ENCODE measurements at places on chromosomes 11 and 22.

- DNase-seq = no peak
Observed at GRCh38 chr11:115241899-115242298, 262.3 kb downstream of the CADM1 start.

DNA sequence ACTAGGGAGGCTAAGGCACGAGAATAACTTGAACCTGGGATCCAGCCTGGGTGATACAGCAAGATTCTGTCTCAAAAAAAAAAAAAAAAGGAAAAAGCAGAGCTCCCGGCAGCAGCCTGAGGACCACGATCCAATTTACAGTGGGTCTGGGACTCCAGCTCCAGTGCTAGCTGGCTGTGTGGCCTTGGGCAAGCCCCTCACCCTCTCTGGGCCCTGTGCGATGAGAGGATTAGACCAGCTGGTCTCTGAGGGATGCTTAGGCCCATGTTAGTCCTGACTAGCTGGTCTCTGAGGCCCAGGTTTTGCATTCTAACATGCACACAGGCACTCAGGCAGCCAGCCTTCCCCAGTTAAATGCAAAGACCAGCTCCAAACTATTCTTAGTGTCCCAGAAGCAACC is 13.7 kb downstream of the CARD10 start:
- no peak for DNase-seq

GRCh38 chr22:20577045-20577444 is 69.6 kb downstream of the MED15 start:
- DNase-seq = no peak

GRCh38 chr11:79021601-79022000 is 419.2 kb downstream of the TENM4 start:
- DNase-seq = no peak

DNA sequence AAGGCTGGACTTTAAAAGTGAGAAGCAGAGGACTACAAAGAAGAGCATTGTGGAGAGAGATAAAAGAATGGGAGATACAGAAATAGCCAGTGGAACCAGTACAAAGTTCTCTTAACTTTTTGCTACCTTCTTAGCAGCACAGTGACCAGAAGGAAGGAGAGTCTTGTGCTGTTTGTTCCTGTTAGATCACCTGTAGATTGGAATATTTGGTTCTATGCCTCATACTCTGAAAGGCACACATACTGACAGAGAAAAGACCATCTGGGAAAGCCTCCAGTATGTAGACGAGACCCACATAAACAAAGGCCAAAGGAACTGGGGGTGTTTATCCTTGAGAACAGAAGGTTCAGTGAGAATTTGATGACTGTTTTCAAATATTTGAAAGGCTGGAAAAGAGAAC is 18.7 kb downstream of the RNF141 start:
- DNase-seq = no peak

DNA sequence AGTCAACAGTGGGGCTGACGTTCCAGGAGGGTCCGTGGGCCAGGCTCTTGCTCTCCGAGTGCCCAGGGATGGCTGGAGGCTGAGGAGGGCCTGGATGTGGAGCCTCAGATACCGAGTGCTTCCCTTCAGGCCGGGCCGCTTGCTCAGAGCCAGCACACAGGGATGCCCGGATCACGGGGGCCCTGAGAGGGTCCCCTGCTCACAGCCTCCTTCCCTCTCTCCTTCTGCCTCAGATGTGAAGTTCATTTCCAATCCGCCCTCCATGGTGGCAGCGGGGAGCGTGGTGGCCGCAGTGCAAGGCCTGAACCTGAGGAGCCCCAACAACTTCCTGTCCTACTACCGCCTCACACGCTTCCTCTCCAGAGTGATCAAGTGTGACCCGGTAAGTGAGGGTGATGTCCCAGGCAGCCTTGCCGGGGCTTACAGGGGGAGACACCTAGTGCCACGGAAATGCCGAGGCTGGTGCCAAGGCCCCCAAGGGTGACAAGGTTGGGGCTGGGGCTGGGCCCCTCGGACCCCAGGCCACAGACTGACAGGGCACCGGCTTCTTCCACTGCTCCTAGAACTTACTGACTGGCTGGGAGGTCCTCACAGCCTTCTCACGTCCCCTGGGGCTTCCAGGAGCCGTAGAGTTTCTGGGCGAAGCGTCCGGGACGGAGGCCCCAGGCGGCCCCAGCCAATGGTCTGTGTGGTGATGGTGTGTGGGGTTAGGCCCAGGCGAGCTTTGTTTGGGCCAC is 7.0 kb downstream of the CCND1 start:
- DNase-seq = no peak

- DNase-seq = no peak
Observed at GRCh38 chr11:117437041-117437790, 109.6 kb downstream of the CEP164 start.

GRCh38 chr11:62548545-62549335 is 2.1 kb upstream of the AHNAK start:
- no peak for DNase-seq

GRCh38 chr11:34065505-34066203 is 14.1 kb downstream of the CAPRIN1 start:
- peak; percentile 39 for DNase-seq

GRCh38 chr22:30790366-30790765 is 95.7 kb downstream of the OSBP2 start:
- no peak for DNase-seq

DNA sequence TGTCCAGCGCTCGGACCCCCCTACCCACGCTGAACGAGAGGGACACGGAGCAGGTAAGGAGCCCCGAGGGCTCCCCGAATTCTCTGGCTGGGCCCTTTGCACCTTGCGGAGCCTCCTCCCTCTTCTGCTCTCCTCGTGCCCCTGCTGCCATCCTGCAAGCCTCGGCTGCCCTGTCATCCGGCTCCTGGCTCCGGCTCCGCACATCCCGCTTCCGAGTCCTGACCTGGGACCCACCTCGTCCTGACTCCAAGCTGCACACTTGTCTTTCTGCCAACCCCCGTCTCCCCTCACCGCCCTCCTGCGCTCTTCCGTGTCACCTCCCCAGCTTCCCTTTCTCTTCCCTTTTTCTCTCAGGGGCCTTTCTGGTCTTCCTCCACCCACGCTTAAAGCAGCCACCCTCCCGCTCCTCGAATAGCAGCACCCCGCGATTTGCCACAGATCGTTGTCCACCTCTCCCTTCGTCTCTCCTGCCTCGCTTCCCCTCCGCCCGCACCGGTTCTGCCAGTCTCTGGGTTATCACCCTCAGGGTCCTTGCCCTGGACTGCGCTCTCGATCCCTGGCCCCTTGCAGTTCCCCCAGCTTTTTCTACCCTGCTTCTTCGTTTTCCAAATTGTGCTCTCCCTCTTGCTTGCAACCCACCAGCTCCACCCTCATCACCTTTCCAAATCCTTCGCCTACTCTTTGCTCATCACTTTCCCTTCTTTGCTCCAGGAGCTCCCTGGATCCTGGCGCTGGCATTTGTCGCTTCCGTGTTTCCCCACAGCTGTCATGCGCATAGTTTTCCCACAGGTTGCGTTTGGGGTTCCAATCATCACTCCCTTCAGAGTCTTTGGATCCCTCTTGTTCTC is 822 bp downstream of the MARK2 start:
- peak; percentile 22 for DNase-seq

DNA sequence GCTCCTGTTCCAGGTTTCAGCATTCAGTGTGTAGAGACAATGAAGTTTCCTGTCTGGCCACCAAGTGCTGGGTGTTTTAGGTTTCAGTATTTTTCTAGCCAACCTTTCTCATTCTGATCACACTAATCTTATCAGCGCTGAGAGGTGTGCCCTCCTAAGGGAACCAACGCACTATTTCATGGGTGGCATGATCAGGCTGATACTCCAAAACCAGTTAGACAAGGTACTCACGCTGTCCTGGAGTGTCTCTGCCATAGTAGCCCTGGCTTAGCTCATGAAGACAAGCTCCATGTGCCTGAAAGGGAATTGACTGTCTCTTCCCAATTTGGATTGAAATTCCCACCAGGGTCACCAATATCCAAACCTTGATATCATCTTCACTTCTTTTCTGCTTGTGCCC is 8.0 kb upstream of the RAB38 start:
- no peak for DNase-seq

DNA sequence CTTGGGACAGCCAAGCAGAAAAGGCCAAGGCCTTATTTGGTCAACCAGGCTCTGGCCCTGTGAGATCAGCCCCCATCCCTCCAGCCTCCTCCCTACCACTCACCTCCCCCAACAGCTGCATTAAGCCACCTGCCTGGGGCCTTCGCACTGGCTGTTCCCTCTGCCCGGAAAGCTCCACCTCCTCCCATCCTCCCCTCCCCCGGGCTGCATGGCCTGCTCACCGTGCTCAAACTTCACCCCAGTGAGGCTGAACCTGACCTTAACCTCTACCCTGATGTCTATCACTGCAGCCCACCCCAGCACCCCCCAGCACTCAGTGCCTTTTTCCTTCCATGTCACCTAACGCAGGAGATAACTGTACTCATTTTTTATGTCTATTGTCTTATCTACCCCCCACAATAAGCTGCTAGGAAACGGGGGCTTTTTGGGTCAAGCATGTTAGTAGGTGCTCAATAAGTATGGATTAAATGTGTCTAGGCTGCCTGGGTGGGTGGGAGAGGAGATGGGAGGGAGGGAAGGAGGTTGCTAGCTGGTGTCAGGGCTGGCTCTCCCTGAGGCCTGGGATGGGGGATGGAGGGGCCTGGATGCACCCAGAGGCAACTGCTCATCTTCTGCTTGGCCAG is 912 bp downstream of the PTPRCAP start:
- peak; percentile 75 for DNase-seq

DNA sequence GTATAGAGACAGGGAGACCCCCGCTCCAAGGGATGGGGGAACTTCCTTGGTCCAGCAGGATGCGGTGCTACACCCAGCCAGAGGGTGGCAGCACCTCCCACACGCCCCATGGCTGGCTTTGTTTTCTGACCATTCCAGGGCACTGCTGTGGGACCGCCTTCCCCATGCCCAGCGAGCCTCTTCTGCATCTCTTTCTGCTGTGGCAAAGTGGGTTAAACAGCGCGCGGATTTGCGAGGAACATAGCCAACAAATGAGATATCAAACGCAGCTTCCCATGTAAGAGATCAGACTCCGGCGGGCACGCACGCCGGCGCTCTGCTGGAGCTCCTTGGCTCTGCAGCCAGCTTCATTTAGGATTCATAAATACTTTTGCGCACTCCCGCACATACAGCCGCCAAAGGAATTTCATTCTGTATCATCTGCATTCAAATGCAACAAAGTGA is 485.8 kb upstream of the CADM1 start:
- no peak for DNase-seq

- no peak for DNase-seq
Observed at GRCh38 chr11:17821648-17822400, 87.2 kb downstream of the KCNC1 start.

DNA sequence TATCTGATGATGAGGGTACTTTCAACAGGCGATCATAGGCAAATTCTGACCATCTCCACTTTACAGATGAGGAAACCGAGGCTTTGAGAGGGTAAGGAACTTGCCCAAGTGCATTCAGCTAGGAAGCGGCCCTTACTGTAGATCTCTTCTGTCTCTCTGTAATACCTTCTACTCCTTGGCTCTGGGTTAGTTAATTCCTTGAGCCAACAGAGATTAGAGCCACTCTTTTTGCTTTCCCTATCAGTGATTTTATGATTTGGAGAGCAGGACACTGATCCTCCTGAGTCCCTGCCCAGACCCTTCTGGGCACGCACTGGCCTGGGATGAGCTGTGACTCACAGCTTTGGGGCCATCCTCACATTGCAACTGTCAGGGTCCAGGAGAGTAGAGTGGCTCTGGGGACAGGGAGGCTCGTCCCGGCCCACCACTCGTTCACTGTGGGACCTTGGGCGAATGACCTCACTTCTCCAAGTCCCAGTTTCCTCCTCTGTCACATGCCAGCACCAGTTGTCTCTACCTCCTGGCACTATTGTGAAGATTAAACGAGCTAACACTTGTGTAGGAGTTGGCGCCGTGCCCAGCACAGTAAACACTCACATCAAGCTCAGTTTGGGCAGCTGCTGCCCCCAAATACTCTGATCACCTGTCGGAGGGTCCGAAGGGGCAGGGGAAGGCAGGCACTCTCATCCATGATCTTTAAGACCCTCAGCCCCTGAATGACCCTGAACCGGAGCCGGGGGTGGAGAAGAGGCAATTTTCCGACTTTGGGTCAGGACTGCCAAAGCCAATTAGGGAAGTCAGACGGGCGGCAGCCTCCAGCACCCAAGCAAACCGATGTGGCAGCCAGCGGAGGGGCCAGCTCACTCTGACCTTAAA is 235.0 kb downstream of the MIAT start:
- DNase-seq = no peak

DNA sequence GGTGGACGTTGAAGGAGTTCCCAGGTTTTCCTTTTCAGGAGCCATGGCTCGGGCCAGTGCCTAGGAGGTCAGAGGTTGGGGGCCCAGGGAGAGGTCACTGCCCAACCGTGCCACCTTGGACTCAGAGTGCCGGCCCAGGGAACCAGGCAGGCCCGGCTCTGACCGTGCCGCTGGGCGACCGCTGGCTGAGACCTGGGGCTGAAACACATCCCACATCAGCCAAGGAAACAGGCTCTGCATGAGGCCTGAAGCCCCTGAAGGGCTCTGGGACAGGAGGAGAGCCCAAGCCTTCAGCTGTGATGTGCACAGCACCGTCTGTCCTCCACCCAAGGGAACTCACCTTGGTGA is 21.9 kb upstream of the RTN4R start:
- DNase-seq = no peak

DNA sequence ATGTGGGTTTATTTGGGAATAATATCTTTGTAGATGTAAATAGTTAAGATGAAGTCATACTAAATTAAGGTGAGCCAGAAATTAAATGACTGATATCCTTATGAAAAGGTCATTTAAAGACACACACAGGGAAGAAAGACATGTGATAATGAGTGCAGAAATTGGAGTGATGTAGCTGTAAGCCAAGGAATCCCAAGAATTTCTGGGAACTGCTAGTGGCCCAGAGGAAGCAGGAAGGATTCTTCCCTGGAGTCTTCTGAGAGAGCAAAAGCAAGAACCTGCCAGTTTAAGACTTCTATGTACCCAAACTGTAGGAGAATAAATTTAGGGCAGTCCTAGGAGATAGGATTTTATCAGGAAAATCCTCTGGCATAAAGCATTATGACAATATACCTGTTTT is 66.9 kb downstream of the LRRC4C start:
- DNase-seq = no peak

DNA sequence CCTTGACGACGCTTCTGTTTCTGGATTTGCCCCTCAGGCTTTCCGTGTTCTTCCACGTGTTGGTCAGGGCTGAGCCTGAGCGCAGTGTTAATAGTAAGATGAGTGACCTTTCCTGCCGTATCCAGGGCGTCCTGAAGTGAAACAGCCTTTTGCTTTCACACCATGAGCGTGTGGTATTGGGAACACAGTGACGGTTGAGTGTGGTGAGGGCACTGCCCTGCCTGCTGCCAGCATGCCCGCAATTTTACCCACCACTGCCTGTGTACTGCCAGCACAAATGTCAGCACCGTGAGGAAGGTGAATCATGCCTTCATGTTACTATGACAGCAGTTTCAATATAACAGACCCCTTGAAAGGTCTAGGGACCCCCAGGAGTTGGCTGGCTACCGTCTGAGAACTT is 217.1 kb downstream of the TBC1D22A start:
- no peak for DNase-seq
